GF-D8 (cell line): ENCODE measurements at places on chromosomes 5 and 9.

- DNase-seq = no peak
These were observed 5.6 kb upstream of the PAEP start for GRCh38 chr9:135555910-135556309.

GRCh38 chr5:12615141-12615820, 711.0 kb upstream of the CTNND2 start:
- peak; percentile 85 for DNase-seq

GRCh38 chr5:36704131-36704530, 97.7 kb downstream of the SLC1A3 start:
- DNase-seq = no peak

- DNase-seq = no peak
These were observed 1.1 kb downstream of the HSPA9 start for GRCh38 chr5:138573949-138574670.

DNA sequence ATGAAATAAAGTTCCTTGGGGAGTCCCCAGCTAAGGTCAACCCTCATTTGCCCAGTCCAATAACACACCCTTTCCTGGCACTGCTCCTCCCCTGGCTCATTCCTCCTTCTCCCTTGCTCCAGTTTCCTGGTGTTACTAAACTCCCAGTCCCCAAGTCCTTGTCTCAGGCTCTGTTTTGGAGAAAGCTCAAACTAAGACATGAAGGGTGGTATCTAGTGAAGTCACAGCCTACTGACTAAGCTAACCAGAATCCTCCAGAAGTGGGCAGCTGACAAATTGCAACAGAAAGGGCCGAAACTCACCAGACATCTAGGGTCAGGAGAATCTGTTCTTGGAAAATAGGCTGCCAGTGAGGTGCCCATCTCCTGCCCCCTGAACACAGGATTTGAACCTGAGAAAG, 118.7 kb upstream of the NEK6 start:
- no peak for DNase-seq
